ENCODE measurements at places on chromosomes 2 and 18.

DNA sequence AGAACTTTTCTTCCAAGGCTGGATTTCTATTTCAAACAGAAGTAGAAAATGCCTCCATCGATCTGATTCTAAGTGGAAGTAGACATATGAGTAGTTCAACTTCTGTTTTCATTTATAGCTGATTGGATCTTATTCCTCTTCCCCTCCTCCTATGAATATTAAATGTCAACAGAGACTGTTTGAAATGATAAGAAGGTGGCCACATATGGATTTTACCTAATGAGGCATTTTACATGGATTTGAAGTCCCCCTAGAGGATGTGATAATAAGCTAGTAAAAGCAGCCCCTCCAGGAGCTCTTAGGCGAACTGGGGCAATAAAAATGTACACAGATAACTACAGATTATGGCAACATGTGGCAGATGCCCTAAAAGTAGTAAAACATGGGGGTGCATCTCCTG, 71.0 kb downstream of the UPP2 start:
- no peak for DNase-seq

DNA sequence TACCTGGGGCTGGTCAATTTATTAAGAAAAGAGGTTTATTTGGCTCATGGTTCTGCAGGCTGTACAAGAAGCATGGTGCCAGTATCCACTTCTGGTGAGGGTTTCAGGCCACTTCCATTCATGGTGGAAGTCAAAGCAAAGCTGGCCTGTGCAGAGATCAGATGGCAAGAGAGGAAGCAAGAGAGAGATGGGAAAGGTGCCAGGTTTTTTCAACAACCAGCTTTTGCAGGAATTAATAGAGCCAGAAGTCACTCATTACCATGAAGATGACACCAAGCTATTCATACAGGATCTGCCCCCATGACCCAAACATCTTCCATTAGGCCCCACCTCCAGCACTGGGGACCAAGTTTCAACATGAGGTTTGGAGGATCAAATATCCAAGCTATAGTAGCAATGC, 56.8 kb upstream of the ST3GAL5 start:
- DNase-seq = no peak

DNA sequence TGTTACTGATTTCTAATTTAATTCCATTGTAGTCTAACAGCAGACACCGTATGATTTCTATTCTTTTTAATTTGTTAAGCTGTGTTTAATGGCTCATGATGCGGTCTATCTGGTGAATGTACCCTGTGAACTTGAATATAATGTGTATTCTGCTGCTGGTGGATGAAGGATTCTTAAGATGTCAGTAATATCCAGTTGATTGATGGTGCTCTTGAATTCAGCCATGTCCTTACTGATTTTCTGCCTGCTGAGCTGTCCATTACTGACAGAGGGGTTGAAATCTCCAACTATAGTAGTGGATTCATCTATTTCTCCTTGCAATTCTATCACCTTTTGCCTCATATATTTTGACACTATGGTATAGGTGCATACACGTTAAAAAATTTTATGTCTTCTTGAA, 373.3 kb upstream of the RAB12 start:
- DNase-seq = no peak

DNA sequence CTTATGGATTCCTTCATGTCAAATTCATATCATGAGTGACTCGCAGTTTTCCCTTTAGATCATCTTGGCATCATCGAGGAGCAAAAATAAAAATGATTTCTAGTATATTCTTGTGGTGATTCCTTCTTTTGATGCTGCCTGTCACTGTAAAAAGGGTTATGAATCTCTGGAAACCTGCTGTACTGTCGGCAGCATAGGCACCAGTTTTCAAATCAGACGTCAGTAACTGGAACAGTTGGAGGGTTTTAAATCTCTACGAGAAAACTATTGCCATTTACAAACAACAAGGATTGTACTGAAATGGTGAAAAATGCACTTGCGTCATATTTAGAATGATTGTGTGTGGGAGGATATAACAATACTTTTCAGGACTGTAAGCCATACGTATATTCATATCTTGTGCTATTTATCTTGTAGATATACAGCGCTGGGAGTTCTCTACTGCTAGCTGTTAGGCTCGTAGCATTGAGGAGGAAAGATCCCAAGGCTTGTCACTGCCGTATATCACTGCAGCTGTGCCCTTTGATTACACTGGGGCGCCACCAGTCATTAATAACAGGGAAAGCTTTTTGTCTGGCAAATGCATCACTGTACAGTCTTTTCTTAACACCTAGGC, 320.7 kb downstream of the MTX2 start:
- DNase-seq = no peak

GRCh38 chr2:224930990-224931389, 111.3 kb downstream of the DOCK10 start:
- DNase-seq = no peak

GRCh38 chr2:33317369-33318007, 159.0 kb upstream of the RASGRP3 start:
- DNase-seq = no peak

DNA sequence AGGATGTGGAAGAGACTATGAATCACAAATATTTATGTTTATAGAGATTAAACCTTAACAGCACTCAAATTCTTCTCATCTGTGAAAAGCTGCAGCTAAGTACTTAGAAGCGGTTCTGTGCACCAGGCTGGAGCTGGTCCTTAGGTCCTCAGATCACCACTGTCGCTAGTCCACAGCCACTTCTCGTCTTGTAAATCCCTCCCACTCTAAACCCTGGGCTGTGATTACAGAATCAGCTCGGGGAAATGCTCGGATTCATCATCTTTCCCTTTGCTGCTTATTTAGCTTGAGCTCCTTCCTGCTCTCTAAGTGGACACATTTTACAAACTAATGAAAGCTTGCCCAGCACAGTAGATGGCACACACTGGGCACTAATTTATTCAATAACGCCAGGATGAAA, 61.7 kb downstream of the RNF152 start:
- no peak for DNase-seq

DNA sequence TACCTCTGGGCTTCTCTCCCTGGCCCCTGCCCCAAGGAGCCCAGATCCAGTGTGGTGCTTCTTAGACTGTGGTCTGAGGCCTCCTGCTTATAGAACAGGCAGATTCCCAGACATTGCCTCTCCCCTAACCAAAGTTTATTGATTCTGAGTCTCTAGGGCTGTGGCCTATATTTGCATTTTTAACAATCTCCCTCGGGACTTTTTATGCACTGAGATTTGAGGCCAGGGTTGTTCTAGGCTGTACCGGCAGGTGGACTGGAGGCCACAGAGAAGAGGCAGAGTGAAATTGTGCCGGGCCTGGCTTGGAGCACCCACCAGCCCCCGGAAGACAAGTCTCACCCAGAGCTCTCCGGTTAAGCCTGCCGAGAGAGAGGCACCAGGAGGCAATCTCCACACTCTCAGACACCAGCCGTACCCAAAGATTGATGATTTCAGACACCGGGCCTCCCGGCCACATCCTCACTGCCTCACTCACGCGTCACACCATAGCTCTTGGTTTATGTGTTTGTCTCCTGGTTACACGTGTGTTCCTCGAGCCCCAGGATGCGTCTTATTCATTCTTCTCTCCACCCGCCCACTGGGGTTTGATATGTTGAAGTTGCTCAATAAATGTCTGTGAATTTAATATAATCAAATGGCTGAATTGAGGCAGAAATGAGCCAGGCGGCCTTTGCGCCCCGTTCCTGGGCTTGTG, 203.7 kb downstream of the KLHL29 start:
- no peak for DNase-seq

- DNase-seq = no peak
Measured at GRCh38 chr18:76486038-76486437, 9.0 kb downstream of the ZNF516 start.

GRCh38 chr2:172843902-172844715, 108.5 kb downstream of the RAPGEF4 start:
- no peak for DNase-seq

All from right hindlimb (tissue), 1 donor.